ENCODE measurements at places on chromosomes 3 and 15.

DNA sequence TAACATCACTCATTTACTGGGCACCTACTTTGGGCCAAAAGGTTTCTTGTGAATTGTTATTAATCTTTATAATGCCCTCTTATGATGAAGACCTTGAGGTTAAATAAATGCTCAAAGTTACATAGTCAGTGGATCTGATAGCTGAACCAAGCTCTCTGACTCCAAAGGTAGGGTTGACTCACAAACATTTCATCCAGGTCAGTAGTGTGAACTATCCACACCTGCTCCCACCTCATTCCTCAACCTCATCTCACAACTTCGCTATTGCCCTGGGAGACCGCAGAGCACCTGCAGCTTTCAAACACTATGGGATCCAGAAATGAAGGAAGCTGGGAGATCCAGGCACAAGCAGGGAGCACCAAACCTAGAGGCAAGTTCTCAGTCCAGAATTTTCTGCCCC lies 93.8 kb upstream of the FGF12 start:
- DNase-seq = no peak

DNA sequence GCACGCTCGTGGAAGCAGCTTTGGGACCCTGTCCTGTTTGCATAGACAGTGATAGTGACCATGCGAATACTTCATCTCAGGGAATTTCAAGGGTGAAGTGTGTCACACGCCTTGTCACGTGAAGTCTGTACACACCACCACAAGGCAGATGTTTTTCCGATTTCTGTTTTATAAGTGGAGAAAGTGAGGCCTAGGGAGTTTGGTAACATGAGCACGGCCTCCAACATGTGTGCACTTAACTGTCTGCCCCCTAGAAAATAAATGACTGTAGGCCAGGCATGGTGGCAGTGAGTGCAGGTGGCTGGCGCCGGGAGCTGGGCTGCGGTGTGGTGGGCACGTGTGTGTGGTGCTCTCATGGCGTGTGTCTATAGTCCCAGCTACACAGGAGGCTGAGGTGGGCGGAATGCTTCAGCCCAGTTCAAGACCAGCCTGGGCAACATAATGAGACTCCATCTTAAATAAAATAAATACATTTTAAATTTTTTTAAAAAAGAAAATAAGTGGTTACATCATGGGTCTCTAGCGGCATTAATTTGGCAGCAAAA lies 42.0 kb downstream of the WHAMM start:
- DNase-seq = no peak

- no peak for DNase-seq
These were observed 77.1 kb upstream of the ATP11B start for GRCh38 chr3:182716114-182716688.

DNA sequence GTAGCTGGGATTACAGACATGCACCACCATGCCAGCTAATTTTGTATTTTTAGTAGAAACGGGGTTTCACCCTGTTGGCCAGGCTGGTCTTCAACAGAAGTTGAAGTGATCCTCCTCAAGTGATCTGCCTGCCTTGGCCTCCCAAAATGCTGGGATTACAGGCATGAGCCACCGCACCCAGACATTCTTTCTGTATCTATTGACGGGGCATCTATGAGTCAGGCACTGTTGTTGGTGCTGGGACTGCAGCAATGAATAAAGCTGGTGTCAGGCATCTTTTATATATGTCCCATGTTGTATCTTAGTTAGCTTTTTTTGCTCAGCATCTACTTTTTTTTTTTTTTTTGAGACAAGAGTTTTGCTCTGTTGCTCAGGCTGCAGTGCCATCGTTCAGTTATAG lies 47.6 kb upstream of the ULK4 start:
- DNase-seq = no peak

Measured in NCI-H345 (cell line).